ENCODE measurements at places on chromosomes 2 and 18.

DNA sequence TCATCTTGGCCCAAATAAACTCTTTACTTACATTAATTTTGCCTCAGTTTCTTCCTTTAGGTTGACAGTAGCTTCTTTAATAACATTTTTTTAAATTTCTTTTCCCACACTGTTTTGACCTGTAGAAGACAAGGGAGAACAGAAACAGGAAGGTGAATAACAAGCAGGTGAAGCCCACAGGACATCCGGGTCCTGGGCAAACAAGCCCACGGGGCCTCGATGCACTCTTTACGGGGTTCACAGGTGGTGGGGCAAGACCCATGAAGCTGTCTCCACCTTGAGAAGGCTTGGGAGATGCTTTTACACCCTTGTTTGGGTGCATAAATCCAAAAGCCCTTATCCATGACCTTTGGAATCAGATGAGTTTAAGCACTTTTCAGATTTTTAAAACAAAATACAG is 301.0 kb upstream of the MGAT5 start:
- DNase-seq = no peak

DNA sequence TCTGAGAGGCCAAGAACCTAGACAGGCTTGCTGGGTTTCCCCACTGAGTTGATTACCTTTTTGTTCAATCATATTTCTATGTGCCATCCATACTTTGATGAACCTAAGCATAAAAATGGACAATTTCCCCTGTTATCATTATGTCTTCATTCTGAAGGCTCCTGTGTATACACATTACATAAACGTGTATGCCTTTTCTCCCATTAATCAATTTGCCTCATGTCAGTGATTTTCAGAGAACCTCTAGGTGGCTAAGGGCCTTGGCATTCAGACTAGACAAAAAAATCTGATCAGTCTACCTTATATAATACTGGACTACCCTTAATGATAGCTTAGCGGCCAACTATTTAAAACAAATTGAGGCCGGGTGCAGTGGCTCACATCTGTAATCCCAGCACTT is 4.1 kb upstream of the PEX13 start:
- no peak for DNase-seq

DNA sequence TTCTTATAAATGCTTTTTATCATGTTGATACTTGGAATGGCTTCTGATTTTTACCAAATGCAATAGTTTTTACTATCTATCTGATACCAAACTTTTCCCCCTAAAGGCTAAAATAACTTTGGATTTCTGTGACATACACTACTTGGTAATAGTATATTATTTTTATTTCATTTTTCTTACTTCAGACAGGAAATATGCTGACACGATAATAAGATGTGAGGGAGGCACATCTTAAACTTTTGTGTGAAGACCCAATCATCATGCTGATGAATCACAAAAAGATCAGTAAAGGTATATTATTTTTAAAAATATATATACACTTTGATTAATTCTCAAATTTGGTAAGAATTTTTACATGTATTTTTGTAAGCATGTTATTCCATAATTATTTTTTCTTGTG is 122.8 kb downstream of the TGIF1 start:
- no peak for DNase-seq

GRCh38 chr2:217804338-217804737 is 198.5 kb downstream of the TNS1 start:
- DNase-seq = no peak

DNA sequence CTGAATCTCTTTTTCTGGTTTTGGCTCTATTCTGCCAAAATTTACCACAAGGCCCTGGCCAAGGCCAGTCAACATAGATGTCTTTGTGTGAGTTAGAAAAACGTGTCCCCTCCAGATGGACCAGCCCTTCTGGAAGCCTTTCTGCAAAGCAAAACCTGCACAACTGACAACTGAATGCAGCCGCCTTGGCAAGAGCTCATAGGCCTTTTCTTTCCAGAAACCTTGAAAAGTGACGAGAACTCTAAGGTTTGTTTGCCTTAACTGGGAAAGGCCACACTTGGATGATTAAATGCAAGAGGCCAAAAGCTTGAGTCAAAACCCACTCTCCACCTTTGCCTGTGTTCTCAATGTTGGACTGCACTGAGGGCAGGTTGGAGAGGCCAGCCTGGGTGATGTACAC is 103.9 kb downstream of the COLEC12 start:
- DNase-seq = no peak

GRCh38 chr18:22286585-22286984 is 117.2 kb downstream of the GATA6 start:
- DNase-seq = peak; percentile 73

GRCh38 chr2:200357845-200358244 is 51.4 kb downstream of the SPATS2L start:
- no peak for DNase-seq

Data from left lobe of liver (tissue), 2 donors.